Right lobe of liver (tissue), 6 donors: ENCODE measurements at places on chromosomes 13 and 19. TPM values are rescaled to one million over a fixed set of nuclear protein-coding genes. Genes with fewer than 3 reads are reported as not detected.
A peak's percentile ranks its signal among the peaks of the same experiment; 100 is the strongest.

- DNase-seq, result no peak
These were observed 30.3 kb upstream of the FRY start for GRCh38 chr13:32001154-32001768.

GRCh38 chr13:98476106-98476505 lies 100.8 kb downstream of the STK24 start:
- no peak for DNase-seq

GRCh38 chr13:65613004-65613403 lies 1617.1 kb downstream of the PCDH9 start:
- no peak for DNase-seq

DNA sequence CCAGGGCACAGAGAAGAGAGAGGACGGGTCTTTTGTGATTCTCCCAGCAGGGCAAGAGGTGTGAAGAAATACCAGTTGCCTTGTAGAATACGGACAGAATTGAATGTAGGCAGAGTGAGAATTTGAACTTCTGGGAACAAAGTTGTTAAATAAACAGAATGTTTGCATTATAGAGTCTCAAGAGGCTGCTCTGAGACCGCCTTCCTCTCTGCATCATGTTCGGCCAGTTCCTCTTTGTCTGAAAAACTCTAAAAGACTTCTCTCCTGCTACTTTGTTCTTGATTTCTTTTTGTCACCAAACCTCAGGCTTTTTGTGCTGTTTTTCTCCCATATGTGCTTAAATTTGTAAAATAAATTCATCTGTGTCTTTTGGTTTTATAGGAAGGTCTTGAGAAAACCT lies 256.4 kb downstream of the DLEU7 start:
- no peak for DNase-seq

DNA sequence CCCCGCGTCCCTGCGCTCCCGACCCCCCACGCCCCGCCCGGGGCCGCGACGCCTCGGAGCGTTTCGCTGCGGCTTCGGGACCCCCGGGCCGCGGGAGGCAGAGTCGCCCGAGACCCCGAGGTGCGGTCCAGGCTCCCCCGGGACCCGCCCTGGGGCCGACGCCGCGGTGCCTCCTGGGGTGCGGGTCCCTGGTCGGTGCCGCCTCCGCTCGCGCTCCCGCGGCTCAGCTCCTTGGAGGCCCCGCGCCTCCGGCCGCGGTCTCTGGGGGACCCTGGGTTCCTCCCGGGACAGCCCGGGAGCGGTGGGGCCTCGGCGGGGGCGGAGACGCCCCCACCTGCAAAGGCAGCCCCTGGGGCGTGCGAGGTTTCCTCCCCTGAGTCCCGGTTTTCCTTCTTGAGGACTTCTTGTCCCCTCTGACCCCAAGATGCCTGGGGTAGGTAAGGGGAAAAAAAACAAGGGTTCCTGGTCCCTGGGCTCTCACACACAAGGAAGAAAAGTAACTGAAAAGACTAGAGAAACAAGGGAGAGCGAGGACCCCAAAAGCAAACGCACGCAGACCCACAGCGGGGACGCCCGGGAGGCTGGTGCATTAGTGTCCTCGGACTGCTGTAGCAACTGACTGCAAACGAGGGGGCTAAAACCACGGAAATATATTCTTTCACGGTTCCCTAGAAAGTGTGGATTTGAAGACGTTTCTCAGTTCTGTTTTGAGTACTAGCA lies 740 bp downstream of the ZNF555 start:
- DNase-seq, result no peak

- no peak for DNase-seq
These were observed 28.7 kb downstream of the CYSLTR2 start for GRCh38 chr13:48682436-48682835.

DNA sequence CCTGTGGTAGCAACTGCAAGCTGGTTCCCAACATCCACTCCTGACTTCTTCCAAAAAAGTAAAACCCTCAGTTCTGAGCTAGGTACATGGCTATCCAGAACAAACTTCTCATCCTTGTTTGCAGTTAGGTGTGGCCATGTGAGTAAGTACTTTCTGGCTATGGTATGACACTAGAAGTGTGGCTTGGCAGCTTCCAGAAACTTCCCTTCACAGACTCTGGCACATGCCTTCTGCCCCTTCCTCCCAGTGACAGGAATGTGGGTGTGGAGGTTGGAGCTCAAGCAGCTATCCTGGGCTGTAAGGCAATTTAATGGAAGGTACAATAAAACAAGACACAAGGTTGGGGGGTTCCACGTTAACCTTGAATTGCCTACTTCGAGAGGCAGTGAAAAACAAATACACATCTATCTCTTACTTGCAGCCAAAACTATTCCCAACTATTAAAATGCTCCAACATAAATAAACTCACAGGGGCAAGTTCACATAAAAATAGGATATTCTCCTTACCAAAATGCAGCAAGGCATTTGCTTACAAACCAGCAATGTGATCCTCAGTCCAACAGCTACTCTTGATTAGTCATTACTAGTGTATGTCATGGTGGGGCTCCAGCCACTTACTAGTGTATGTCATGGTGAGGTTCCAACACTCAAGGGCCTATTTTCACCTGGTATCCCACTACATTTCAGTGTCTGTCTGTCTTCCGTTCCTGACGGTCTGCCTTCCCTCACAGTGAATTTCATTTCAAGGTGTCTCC lies 3.1 kb downstream of the SMG9 start:
- DNase-seq, result no peak

- no peak for DNase-seq
These were observed 81.4 kb upstream of the IRS2 start for GRCh38 chr13:109867766-109868165.

DNA sequence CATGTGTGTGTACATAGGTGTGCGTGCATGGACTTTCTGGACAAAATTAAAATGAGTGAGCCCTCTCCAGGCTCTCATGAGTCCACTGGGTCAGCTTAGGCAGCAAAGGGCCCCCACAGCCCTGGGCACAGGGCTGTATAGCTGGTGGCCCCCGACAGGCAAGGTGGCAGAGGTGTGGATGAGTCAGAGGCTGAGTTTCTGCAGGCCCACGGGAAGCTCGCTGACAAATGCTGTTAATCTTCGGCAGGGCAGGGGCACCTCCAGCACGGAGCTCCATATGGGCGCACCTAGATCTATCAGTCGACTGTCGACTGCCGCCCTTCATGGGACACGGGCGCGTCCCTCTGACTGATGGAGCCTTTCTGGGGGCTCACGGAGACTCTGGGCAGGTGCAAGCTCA lies 181.1 kb downstream of the URI1 start:
- no peak for DNase-seq

DNA sequence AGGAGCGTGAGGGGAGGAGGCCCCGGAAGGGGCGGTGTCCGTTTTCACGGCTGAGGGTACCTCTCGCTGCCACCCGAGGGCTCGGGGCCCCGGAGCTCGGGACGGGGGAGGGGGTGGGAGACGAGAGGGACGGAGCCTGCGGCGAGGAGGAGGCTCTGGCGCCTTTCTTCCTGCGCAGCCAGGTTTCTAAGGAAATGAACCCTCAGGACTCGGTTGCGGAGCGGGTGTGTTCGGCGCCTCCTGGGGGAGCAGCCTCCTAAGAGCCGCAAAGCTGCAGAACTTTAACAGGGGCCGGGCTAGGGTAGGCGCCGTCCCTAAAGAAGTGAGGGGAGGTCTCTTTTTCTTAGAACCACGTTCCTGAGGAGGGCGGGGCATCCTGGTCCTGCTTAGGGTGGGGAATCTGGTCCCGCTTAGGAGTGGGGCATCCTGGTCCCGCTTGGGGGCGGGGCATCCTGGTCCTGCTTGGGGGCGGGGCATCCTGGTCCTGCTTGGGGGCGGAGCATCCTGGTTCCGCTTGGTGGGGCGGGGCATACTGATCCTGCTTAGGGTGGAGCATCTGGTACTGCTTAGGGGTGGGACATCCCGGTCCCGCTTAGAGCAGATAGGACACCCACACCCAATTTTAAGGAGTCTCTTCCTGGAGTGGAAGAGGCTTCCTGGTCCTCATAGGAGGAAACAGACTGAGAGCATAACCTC lies 6.2 kb downstream of the SYT5 start:
- peak; percentile 59 for DNase-seq

- peak; percentile 68 for DNase-seq
These were observed 1.2 kb downstream of the GJB2 start for GRCh38 chr13:20191311-20192157.

Gene OSCAR
- total RNA-seq, result 0.90 TPM

Gene KLK2
- total RNA-seq, result not detected

Gene CRX
- total RNA-seq, result not detected

Gene AP3D1
- 67.7 TPM for total RNA-seq

Gene ZNF610
- total RNA-seq, result not detected
